ENCODE measurements at places on chromosomes 2 and 18. TPM values are rescaled to one million over a fixed set of nuclear protein-coding genes. Genes with fewer than 3 reads are reported as not detected.

The SCN7A gene
- 3.8 TPM for total RNA-seq

The FOXD4L1 gene
- not detected for total RNA-seq

The ABCG8 gene
- not detected for total RNA-seq

- DNase-seq, result no peak
These were observed 40.4 kb downstream of the KIDINS220 start for GRCh38 chr2:8796878-8797550.

- no peak for DNase-seq
These were observed 1.3 kb upstream of the PDK1 start for GRCh38 chr2:172554352-172555271.

DNA sequence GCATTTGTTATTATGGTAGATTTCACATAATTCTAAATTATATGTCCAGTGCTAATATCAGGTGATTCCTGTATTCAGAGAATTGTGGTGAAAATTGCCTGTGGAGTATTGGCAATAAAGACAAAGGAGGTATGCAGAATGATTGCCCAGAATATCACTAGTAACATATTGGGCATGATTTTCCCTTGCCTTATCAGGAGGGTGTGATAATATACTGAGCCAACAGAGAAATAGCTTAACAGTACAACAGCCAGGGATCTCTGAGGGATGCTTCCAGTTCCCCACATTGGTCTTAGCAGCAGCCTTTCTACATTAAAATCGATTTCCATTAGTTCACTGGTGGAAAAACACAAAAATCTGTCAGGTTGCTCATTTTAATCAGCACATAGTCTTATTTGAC, 122.9 kb upstream of the COL3A1 start:
- no peak for DNase-seq

DNA sequence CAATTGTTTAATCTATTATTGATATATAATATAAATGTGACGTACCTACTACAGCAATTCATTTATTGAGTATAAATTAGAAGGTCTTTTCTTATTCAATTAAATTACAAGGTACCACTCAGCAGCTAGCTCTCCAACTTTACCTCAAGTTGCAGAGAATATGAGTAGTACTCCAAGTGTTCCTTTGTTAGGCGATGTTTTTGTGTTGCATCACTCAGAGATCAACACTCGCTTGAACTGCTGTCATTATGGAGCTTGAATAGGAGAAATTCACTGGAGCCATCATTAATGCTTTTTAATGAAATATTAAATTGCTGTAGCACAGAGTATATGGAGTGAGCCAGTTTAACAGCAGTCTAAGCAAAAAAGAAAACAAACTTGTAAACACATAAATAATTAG, 320.0 kb downstream of the FSIP2 start:
- no peak for DNase-seq

- no peak for DNase-seq
These were observed 90.0 kb downstream of the CDC42EP3 start for GRCh38 chr2:37581433-37581832.

DNA sequence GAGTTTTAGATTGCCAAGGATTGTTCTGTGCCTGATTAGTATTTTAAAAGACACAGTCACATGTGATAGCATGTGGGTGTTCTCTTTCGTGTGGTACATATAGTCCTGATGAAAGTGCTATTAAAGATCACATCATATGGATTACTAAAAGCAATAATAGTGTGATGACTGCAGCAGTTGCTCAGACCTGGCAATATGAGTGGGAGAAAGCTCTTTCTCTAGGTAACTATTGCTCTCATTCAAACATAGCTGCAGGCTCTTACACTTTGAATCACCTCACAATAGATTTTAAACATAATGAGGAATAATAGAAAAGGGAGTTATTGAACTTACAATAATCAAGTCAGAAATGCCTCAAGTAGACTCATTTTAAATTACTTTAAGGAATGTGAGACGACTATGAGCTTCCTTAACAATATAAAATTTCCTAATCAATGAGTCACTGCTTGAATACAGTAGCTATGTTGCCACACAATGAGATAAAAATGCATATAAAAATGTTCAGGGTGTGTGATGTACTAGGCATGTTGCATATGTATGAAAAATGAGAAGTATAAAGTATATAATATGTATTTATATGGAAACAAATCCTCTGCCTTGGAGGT, 452.1 kb downstream of the TMX3 start:
- no peak for DNase-seq

DNA sequence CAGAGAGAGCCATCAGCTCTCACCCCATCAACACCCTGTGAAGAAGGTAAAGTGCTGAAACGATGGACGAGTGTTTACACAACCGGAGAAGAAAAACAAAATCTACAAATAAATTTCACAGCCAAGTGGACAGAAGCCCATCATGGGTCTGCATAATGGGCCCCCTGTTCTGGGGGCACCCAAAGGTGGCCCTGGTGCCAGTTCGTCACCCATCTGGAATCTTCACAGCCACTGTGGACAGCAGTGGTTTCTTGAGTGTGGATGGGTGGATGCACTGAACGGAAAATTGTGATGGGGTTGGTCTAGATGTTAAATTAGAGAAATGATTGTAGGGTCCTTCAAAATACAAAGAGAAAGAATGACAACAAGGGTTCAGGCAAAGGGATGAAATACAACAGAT, 38.8 kb downstream of the ANKMY1 start:
- DNase-seq, result peak; percentile 17

DNA sequence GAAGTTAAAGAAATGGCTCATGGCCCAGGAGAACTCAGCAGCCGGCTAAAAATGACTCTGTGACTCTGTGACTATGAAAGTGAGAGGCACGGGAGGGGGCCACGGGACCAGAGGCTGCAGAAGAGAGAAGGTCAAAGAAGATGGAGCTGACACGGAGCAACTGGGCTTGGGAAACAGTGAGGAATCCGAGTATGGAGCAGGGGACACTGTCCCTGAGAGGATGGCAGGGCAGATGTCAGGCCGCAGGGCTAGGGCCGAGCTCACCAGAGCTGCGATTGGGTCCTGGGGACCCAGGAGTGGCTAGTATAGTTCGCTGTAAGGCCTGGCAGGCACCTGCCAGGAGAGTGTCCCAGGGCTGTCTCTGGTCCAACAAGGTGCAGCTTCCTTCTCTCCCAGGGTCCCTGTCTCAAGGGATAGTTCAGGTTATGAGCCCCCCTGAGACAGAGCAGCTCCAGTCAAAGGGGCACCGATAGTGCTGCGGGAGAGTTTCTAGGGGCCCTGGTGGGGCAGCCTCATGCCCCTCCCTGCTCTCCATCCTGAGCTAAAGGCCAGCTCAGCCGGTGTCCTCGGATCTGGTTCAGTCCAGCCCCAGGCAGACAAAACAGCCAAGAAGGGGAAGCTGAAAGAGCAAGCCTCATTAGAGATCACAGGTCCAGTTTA, 42.7 kb downstream of the CIB4 start:
- peak; percentile 61 for DNase-seq

DNA sequence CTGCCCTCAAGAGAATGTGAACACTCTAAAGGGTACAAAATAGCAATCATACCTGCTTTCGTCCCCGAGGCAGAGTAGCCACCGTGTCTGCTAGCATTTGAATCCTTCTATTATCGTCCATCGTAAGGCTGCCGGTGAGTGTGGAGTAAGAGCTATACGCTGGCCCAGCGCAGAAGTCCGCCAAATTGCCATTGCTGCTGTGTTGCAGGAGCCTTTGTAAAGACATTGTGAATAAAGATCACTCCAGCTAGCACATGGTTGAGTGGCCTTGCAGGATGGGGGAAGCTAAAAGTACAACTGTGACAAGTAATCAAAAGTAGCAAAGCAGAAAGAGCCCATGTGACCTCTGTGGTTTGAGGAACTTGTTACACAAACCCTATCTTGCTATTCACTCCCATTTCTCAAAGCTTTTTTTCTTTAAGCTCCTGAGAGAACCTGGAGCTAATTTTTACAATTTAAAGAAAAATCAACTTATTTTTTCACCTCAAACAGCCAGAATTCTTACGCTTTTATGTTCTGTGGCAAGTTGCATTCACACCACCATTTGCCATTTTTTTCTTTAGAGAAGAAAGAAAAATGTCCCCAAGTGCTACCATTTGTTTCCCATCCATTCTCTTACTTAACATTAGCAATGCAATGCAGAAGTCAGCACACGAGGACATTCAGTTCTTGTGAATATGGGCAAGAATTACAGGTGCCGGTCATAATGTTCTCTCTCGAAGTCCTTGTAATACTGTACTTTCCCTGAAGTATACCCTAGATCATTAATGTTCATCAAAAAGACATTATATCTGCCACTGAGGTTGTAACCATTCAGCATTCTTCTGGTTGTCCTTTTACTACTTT, at the start of gene CYTIP:
Gene CYTIP (minus strand): TSS at position 295 of the 846 bp plus-strand sequence. CDS start 69 bp downstream, at position 226.
- DNase-seq, result peak; percentile 78

GRCh38 chr2:144524118-144525009, 4.4 kb upstream of the ZEB2 start:
- DNase-seq, result peak; percentile 91

DNA sequence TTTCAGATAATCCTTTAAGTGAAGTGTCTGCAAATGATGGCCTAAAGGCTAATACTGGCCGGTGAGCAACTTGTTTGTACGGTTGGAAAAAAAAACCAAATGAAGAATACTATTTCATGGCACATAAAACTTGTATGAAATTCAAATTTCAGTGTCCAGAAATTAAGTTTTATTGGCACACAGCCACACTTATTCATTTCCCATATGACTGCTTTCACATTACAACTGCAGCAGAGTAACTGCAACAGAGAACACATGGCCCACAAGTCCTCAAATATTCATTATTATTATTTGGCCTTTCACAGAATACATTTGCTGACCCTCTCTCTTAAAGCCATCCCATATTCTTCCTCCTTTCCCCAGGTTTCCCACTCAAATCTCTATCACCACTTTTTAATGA, 1268.6 kb downstream of the LRP1B start:
- no peak for DNase-seq

DNA sequence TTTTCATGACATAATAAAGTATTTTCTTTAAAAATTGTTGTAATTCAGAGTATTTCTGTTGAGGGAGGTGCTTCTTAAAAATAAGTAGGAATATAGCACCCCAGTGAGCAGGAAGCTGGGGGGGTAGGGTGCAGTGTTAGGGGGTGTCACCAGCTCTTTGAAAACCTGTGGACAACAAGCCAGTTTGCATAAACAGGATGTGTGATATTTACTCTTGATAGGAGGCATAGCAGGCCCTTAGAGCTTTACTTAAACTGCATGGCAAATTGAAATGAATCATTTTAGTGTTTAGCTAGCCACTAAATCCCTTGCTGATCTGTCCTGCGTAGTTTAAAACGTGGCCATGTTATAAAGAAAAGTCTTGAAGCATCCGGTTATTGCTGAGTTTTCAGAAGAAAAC, 8.4 kb downstream of the TGIF1 start:
- DNase-seq, result no peak

DNA sequence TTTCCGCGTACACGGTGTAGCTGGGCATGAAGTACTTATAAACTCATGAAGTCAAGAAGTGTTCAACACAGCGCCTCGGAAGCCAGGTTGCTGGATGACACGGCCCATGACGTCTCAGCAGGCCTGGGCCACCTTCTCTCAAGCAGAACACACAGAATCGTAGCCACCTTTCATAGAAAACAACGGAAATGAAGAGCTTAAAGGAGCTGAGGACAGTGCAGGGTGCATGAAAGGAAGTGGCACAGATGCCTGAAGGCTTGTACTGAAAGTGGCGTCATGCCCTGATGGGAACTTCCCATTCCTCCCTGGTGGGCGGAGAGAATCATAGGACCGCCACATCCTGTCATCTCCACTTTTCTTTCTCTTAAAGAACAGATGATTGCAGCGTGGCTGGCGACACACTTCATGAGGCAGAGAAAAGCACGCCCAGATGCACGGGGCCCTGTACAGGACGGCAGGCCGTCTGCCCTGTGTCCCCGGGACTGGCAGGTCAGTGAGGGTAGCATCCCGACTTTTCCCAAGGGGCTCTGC, 31.1 kb downstream of the HDAC4 start:
- DNase-seq, result peak; percentile 82

DNA sequence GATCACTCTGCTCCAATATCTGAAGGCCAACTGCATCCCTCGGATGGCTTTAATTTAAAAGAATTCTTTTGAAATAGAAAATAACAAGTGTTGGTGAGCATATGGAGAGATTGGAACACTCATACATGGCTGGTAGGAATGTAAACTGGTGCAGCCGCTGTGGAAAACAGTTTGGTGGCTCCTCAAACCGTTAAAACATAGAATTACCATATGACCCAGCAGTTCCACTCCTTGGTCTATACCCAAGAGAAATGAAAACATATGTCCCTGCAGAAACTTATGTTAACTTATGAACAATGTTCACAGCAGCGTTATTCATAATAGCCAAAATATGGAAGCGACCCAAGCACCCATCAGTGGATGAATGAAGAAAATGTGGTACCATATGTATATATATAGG, 60.1 kb downstream of the NPAS2 start:
- no peak for DNase-seq

DNA sequence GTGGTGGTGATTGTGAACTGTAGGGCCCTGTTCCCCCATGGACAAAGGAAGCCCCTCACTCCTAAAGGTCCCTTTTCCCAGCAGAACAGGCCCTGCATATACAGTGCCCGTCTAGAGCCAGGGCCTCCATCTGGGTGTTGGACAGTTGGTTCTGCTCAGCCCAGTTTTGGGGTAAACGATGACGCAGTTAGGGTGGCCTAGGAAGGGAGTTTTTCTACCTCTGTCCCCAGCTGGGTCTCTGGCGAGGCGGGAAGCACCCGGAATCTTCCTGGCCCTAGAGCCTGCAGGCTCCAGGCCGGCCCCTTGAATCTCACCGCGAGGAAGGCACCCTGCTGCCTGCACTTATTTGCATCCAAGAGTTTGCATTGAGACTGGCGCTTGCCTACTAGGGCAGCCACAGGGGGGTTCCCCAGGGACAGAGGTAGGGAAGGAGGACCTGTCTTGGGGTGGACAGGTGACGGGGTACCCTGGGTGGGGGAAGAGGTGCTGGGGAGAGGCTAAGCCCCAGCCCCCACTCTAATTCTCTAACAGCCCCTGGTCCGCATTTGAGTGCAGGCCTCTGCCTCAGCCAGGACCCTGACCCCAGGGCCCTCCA, 529 bp upstream of the MTA3 start:
- DNase-seq, result no peak

DNA sequence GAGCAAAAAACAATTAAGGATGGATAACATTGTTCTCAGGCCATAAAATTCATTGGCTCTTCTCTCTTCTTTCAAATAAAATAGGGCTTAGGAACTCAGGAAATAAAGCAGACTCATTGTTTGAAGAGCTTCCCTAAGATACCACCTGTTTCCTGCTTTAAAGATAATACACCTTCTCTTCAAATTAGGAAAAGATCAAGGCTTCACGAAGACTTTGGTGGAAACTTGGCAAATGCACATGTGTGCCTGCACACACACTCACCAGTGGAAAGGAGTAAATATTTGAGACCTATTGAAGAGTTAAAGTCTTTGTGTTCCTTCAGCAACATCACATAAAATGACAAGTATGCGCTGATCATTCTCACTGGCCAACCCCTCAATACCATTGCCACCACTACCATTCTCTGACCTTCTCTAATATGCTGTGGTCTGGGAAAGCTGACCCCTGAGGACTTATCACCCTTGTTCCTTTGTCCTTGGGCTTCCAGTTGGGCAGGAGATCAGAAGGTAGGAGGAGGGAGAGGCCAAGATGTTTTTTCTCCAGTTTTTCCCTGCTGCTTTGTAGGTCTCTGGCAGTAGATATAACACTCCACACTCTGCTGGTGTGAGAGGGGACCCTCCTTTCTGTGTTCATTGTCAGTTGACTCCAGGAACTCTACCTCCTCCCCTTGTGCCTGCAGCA, 53.5 kb upstream of the SPOPL start:
- DNase-seq, result no peak
